Amniotic stem cell (primary cell): ENCODE measurements at places on chromosomes 1 and 21.
A peak's percentile ranks its signal among the peaks of the same experiment; 100 is the strongest.

- no peak for DNase-seq
Observed at GRCh38 chr21:40334159-40334558, 466.9 kb downstream of the PCP4 start.

- no peak for DNase-seq
Observed at GRCh38 chr1:93164816-93165215, 15.4 kb downstream of the TMED5 start.

DNA sequence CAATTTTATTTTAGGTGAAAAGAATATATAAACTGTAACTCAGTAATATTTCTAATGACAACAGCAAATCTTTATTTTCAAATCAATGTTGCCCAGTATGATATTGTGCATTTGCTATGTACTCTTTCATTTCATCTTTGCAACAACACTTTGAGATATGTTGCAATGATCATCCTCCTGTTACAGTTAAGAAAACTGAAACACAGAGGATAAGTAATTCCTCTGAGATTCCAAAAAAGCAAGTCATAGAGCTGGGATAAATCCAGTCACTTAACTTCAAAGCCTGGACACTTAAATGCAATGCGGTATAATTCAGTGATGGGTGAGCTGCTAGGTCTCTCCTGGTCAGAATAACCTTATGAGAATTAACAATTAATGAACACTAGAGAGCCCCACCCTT is 48.6 kb upstream of the EXO1 start:
- DNase-seq = peak; percentile 20

DNA sequence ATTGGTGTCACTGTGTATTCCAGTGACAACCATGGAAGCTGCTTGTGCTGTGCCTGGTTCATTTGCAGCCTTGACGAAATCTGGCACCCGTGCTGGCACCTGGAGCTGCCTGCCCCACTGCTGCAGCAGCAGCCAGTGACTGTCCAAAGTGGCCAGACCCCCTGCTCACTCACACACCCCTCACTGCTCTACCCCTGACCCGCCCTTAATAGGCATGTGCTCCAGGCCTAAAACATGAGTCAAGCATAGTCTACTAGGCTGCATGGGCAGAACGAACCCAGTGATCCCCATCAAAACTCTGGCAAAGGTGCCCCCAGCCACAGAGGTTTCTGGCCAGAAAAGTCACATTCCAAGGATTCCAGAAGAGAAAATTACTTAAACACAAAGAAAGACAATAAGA is 7.7 kb downstream of the PRAMEF1 start:
- no peak for DNase-seq

GRCh38 chr21:36700295-36700970 is 1.5 kb downstream of the SIM2 start:
- DNase-seq = no peak

- DNase-seq = no peak
Observed at GRCh38 chr1:193663965-193664364, 477.6 kb upstream of the B3GALT2 start.

DNA sequence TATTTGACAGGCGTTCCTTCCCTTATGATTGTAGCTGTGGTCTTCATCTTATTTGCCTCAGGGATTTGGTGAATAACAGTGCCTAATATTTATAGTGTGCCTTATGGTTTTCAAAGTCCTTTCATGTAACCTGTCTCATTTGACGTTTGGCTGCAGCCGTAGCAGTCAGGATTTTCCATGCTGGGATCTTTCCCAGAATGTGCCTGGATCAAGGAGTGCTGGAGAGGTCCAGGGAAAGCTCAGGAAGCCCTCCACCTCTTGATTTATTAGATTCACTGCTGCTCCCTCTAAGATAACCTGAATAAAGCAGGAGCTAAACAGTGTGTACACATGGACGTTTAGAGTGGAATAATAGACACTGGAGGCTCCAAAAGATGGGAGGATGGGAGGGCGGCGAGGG is 5.2 kb downstream of the C1orf21 start:
- DNase-seq = no peak

DNA sequence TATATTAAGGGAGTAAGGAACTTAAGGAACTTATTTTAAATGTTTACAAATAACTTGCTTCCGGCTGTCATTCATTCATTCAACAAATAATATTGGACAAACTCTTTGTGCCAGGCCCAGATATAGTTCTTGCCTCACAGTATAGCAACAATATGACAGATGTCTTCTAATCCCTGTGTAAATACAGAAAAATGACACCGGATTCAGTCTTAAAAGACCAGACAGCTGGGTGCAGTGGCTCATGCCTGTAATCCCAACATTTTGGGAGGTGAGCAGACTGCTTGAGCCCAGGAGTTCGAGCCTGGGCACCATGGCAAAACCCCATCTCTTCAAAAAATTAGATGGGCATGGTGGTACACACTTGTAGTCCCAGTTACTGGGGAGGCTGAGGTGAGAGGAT is 23.7 kb downstream of the EIF2B3 start:
- DNase-seq = no peak

- no peak for DNase-seq
Observed at GRCh38 chr1:115539061-115539460, 102.7 kb upstream of the VANGL1 start.

- DNase-seq = no peak
Observed at GRCh38 chr1:65230731-65231481, 78.4 kb upstream of the DNAJC6 start.

DNA sequence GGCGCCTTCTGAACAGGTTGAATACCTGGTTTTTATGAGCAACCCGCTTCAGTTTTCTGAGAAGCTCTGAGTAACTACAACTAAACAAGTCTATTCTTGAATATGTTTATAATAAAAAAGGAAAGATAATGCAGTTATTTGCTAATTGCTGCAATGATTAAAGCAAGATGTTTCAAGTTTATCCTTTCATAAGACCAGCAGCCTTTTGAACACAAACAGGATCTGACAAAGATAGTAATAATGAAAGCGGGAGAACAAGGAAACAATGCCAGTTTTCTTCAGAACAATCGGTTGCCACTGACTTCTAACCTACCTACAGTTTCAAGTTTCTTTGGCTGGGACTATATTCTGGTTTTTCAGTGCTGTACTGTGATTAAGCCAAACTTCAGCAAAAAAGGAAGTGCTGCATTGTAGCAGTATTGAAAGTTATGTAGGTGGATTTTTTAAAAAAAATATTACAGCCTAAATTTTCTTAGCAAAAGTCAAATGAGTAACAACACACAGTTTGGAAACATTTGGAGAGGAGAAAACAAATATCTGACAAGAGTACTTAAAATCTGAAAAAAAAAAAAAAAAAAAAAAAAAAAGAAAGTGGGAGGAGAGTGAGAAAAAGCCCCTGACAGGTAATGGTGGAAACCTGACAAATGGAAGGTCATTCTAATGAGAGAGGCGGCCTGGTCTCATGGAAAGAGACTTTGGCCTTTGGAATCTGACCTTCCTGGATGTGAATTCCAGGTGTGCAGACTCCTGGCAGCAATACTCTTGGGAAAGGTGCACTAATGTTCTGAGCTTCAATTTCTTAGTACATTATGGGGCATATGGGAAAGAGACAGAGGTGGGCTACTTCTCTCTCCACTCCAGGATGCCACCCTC is 11.4 kb downstream of the KCNJ15 start:
- DNase-seq = no peak

GRCh38 chr1:55380355-55380970 is 165.3 kb upstream of the USP24 start:
- no peak for DNase-seq

DNA sequence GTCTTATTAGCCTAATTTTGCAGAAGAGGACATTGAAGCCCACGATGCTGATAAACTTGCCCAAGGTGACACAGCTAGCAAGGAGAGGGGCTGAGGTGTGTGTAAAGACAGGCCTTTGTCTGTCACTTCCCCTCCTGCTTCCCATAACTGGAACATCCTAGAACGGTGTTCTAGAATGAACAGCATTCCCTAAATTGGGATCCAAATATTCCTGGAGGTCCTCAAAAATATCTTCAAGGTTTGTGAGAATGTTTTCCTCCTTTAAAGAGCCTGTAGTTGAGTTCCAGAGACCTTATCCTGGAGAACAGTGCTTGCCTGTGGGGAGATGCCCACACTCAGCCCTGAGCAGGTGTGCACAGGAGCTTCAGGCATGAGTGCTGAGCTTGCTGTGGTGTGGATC is 41.5 kb upstream of the SAMD13 start:
- no peak for DNase-seq

DNA sequence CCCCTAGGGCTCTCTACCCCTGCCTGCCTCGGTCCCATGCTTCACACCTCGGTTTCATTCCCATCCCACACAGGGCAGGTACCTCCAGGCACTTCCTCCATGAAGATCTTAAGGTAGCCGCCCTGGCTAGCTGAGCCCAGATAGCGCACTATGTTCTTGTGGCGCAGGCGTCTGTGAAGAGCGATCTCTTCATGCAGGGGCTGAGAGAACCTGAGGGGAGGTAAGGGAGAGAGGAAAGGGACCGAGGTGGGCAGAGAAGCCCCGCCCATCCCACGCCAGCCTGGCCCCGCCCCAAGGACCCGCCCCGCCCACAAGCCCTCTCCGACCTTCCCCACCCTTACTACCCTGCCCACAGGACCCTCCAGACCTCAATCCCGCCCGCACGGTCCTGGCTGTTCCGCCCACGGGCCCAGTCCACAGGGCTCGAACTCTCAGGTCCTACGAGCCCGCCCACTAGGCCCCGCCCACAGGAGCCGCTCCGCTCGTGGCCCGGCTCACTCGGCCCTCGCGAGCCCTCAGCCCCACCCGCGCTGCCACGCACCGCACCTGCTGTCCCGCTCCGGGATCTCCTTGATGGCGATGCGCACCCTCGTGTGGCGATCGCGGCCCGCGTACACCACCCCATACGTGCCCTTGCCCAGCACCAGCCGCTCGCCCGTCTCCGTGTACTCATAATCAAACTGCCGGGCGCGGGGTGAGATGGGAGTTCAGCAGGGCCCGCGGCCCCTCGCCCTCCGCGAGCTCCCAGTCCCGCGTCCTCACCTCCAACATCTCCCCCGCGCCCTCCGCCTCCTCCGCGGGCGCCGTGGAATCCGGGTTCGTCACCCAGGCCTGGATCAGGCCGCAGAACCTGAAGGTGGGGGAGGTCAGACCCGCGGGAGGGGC is 6.4 kb downstream of the MAP3K6 start:
- DNase-seq = no peak

DNA sequence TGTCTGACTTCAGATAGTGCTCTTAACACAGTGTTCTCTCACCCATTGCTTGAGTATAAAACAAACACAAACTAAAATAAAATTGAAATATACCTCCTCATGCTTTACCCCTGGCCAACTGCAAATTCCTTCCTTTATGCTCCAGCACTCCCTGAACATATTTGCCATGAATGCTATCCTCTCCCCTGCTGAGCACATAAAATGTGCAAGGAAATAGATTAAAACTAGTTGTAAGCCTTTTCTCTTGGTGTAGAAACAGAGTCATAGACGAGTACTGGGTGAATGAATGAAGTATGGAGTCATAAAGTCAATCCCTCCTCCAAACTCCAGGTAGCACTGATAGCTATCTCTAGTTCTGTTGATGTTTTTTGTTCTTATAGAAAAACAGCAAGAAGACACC is 2.6 kb downstream of the GPR161 start:
- DNase-seq = no peak

DNA sequence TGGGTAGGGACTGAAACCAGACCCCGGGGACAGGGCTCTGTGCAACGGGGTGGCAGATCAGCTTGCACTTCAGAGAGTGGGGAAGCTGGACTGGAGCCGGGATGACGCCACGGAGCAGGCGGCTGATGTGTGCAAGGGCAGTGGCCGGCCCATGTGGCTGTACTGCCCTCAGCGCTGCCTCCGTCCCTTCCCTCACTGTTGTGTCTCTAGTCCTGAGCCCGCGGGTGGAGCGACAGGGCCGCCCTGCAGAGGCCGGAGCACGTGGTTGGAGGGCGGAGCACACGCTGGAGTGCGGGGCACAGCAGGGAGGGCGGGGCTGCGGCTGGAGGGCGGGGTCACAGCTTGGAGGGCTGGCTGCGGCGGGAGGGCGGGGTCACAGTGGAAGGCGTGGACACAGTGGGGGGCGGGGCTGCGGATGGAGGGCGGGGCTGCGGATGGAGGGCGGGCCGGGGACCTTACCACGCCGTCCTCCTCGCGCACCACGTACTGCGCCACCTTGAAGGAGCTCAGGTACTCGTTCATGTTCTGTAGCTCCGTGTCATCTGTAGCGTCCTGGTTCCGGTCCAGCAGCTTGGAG is 52.4 kb downstream of the CHD5 start:
- no peak for DNase-seq

GRCh38 chr1:41430069-41430468 is 54.4 kb downstream of the EDN2 start:
- no peak for DNase-seq

DNA sequence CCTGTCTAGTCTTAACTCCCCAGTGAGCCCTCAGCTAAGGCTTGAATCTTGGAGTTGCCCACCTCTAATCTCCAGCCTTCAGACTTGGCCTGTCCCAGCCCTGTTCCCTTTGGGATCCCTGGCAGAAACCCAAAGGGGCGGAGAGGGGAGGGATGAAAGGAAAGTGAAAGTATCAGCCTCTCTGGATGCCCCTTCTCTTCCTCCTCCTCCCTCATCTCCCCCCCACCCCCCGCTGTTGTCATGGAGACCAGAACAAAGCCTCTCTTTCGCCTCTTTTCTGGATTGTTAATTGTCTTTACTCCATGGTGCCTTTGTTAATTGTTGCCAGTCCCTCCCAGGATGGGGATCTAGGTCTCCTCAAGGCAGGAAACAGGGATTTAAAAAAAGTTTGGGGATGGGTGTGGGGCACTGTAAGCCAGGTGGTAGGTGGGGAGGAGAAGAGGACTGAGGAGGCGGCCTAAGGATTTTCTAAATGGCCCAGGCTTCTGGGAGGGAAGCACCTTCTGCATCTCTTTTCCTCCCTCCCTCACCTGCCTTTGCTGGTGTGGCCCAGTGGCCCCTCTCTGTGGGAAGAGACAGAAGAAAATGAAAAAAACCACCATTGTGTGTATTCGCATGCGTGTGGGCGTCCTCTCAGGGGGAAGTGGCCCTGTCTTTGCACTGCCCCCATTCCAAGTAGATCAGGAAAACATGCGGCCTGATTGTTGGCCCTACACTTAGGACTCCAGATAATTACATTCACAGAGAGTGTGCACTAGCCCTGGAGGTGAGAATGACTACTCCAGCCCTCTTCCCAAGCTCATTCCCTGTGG is 7.5 kb upstream of the SOX13 start:
- no peak for DNase-seq

- no peak for DNase-seq
Observed at GRCh38 chr1:71276466-71276865, 195.6 kb upstream of the ZRANB2 start.

DNA sequence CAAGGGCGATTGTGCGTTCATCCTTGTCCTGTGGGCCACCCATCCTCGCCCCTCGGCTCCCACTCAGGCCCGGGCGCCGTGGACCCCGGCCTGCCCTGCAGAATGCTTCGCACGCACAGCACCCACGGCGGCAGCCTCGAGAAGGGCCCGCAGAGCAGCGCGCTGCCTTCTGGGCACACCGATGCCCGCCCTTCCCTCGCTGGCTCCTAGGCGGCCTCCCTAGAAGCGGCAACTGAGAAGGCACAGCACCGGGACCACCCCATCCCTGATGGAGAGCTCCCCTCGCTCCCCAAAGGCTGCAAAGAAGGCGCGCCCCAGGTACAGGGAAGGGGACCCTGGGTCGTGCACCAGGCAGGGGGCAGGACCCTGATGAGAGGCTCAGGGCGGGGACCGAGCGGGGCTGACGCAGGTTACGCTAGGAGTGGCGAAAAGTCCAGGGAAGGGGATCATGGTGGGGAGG is 971 bp downstream of the CAPZB start:
- DNase-seq = no peak

- no peak for DNase-seq
Observed at GRCh38 chr21:41767606-41768436, 969 bp upstream of the RIPK4 start.
